ENCODE measurements at places on chromosomes 7 and 10.
A peak's percentile ranks its signal among the peaks of the same experiment; 100 is the strongest.

DNA sequence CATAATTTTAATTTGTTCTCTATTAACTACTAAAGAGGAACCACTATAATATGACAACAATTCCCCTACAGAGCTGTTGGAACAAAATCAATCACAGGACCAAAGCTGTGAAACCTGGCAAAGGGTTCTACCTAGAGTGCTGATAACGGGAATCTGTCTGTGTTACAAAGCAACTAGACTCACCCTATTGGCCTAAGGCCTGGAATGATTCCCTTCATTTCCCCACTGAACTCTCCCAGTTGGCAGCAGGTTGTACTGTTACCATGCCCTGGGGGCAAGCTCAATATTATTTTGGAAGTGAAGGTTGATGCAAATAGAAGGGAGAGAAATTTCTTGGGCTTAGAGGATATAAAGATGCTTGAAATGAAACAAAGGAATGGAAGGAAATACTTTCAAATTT lies 81.8 kb downstream of the SEMA3A start:
- no peak for DNase-seq

- no peak for DNase-seq
Observed at GRCh38 chr7:79386688-79387422, 66.6 kb downstream of the MAGI2 start.

GRCh38 chr10:23702977-23703414 lies 264.1 kb downstream of the OTUD1 start:
- peak; percentile 63 for DNase-seq

GRCh38 chr7:75814407-75814947 lies 871 bp upstream of the CCL24 start:
- DNase-seq: no peak

DNA sequence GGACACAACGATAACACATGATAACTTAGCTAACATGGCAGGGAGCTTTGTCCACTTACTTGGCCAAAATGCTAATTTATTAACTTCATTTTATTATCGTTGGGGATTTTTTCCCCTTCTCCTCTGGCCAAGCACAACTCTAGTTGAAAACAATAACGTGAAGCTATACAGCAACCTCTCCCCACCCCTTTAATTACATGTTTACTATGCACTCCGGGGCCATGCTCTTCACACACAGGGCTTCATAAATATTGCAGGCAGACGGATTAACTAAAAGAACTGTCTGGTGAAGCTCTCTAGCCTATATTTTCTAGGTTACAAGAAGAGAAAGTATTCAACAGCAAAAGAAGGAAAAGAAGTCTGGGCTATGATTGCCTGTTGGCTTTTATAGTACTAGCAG lies 51.7 kb downstream of the XRCC2 start:
- no peak for DNase-seq

DNA sequence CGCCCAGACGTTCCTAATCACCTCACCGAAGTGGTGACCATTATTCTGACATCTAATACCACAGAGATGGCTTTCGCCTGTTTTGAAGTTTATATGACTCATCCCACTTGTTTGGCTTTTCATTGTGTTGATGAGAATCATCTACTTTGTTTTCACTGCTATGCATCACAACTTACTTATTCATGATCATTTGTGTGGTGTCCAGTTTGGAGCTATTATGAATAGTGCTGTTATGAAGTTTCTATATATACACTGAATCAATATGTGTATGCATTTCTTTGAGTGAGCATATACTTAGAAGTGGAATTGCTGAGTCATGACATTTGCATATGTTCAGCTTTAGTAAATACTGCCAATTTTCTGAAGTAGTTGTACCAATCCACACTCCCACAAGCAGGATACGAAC lies 38.6 kb upstream of the TNKS2 start:
- no peak for DNase-seq

- DNase-seq: no peak
Observed at GRCh38 chr10:100873146-100873826, 39.5 kb upstream of the SLF2 start.

Measured in globus pallidus (tissue), 1 donor.